ENCODE measurements at places on chromosomes 4 and X. TPM values are rescaled to one million over a fixed set of nuclear protein-coding genes. Genes with fewer than 3 reads are reported as not detected.

DNA sequence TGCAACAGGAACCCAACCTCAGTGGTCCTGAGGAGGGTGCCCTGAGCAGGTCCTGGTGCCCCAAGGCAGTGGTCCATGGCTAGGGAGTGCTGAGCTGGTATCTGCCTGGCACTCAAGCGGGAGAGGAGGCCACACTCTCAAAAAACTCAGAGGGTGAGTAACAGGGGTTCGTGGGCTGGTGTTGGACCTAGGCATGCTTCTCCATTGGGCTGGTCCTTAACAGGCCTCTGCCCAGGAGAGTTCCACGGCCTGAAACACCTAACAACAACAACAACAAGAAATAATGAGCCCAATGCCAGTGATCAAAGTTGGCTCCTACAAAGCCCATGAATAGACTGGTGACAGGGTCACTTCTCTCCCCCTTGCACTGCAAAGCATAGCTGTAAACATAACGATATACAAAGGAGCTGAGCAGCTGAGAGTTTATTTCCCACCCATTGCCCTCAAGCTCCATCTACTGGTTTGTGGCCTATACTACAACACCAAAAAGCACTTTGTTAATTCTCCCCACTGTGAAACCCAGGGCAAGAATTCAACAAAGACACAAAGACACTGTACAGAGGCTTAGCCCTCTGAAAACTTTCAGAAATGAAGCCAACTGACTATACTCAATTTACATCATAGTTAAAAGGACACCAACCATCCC lies 736.1 kb upstream of the ADGRL3 start:
- no peak for DNase-seq

REPS2 gene
- not detected for total RNA-seq

UGT2B11 gene
- total RNA-seq, result not detected

GAB3 gene
- total RNA-seq, result 4.5 TPM

GRCh38 chr4:7705593-7705992 lies 234.1 kb downstream of the AFAP1 start:
- DNase-seq, result no peak

DNA sequence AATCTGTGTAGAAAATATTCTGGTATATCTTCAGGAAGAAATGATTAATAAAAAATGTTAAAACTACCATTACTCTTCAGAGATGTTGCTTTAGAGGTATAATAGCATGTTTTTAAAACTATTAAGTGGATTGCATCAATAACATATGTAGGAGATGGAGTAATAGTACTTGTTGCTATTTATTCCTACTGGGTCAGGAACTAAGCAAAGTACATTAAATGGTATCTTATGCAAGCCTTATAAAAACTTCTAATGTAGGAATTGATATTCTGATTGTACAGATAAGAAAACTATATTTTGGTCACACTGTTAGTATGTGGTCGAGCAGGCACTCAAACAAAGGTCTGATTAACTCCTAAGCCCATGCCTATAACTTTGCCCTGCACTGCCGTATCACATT lies 31.4 kb upstream of the PDLIM5 start:
- DNase-seq, result no peak

DNA sequence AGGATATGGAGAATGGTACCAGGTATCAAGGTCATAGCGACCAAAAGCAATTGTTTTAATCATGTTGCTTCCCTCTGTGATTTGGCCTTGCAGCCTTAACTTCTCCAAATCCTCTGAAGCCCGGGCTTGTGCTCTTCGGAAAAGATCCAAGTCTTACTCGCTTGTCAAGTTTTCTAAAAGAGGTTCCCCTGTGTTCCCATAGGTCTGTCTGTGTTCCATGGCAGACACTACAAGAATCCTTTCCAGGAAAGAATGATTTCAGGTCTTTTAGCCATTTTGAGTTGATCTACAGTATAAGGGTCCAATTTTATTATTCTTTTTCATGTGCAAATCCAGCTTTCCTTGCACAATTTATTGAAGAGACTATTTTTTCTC lies 710.6 kb upstream of the DIAPH2 start:
- DNase-seq, result no peak

- no peak for DNase-seq
Measured at GRCh38 chrX:155169881-155170280, 46.4 kb upstream of the VBP1 start.

GAGE13 gene
- total RNA-seq, result not detected

GRCh38 chr4:169103966-169104412 lies 93.9 kb upstream of the CBR4 start:
- no peak for DNase-seq

DNA sequence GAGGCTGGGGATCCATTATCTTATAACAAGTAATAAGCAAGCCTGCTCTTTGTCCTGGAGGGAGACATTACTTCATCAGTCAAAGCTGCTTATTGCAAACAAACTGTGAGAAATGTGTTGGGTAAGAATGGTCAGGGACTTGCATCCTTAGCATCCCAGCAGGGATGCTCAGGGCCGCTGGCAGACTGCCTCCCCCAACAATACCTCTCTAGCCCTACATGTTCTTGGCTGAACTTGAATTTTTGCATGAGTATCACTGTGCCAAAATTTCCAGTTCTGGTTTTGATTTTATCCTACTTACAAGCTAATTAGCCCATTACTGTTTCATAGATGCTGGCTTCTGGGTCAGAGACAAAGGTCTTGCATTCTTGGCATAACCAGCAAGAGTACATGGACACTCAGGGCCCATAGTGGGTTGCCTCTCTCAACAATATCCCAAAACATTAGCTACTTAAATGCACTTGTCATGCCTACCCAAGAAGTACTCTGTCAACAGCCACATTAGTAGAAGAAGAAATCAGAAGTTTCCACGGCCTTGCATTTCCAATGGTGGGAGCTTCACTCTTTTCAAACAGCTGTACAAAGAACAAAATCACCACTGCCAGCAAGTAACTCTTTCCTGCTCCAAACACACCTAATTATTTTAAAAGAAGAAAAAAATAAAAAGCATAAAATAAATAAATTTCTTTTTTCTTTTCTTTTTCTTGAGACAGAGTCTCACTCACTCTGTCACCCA lies 41.9 kb upstream of the NEUROG2 start:
- DNase-seq, result no peak

- DNase-seq, result no peak
Measured at GRCh38 chr4:27407616-27408015, 547.0 kb downstream of the STIM2 start.

DNA sequence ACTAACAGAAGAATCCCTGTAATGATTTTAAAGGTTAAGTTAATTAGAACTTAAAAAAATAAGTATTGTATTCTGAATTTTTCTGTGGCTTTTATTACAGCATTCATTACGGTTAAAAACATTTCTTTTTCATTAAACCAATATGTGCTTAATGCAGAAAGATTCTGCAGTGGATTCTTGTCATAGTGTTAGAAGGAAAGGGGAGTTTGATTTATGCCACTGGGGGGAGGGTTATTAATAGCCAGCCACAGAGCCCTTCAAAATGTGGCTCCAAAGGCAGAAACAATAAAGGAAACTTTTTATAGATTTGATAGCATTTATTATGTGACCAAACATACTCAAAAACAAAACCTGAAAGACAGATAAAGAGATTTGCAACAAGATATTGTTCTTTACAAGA lies 9.1 kb downstream of the SMAD1 start:
- no peak for DNase-seq

DNA sequence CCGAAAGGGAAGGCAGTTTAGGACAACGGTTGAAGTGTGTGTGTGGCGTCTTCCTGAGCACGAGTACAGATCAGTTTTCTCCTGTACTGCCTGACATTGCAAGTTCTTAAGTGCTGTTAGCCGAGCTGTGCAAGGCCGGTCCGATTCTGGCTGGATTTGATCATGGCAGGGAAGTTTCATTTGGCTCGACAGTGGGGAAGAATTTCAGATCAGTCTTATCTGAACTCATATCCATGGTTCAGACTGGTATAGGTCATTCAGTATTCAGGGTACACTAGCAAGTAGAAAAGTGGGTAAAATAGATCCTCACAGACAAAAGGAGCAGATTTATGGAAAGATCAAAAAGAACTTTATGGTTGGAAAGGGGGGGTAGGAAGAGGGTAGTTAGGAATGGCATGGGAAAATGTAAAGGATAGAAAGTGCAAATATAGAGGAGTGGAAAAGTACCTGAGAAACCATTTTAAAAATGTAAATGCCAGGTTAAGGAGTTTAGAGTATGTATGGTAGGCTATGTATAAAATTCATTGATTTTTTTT lies 716 bp downstream of the THAP9 start:
- no peak for DNase-seq

DNA sequence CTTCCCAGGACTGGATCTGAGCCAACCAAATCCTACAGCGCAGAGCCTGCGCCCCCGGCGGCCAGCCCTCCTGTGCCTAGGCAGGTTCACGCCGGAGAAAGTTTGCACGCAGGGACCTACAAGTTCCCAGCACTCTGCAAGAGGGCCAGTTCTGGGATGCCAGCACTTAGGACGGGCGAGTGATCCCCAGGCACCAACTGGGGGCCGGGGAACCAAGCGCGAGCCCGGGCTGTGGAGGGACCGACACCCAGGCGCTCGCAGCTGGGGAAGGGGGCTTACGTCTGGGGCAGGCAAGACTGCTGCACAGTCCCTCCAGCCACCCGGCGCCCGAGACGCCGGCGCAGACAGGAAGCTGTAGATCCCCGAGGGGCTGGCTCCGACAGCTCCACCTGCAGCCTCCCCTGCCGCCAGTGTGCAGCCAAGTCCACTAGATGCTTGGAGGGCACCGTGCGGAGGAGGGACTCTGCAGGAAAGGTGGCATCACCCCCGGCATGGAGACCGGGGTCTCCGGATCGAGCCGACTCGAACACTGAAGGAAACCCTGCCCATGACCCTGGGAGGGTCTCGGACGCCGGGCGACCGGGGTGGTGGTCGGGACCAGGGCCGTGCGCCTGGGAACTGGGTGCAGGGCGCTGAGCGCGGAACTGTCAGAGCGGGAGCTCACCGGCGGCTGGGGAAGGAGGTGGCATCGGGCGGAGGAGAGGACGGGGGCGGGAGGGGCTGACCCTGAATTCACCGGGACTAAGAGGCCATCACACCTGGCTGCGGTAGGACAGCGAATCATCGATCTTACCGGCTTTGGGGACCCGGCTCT lies 566 bp downstream of the CORIN start:
- peak; percentile 43 for DNase-seq

SPARCL1 gene
- not detected for total RNA-seq

DNA sequence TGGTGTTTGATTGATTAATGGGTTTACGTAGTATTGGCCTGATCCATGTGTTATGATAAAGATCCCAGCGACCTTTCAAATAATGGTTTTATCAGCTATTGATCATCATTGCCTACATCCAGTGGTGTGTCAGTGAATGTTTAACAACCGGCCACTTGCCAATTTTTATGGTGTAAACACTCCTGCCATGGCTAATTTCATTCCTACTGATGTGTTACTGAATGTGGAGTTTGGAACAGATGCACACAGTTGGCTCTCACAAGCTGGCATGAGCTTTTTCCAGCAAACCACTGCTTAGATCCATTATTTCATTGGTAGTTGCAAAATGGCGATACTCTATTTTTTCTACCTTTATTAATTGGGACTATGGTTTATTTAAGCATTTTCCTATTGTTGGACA lies 139.9 kb downstream of the REPS2 start:
- DNase-seq, result no peak

DNA sequence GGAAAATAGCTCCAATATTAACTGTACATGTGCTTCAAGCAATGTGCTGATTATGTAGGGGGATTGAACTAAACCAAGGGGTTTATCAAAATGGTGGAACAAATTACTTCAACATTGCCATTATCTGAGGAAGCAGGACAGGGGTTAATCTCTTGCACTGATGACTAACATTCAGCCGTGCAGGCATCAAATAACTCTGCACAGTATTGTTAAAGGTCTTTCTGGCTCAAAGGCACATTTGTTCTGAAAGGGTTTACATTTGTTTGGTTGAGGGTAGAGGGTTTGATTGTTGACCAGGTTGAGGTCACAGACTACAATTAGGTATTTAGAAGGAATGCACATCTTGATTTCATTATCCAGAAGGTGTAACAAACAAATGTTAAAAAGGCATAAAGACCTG lies 32.2 kb upstream of the CCSER1 start:
- no peak for DNase-seq

DNA sequence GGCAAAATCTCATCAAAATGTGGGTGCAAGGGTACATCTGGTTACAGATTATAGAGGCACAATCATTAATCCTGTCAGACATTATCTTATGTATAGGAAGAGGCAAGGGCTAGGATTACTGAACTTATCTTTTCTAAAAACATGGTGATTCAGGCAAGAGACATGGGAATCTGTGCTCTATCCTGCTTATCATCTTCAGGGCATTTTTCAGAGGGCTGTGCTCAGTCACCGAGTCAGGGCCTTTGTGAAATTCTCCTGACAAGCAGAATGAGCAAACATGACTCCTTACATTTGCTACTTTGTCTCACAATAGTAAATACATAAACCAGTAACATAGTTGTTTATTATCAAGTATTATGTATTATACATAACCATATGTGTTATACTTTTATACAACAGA lies 84.2 kb upstream of the KCTD8 start:
- DNase-seq, result no peak

ARSJ gene
- total RNA-seq, result not detected

DNA sequence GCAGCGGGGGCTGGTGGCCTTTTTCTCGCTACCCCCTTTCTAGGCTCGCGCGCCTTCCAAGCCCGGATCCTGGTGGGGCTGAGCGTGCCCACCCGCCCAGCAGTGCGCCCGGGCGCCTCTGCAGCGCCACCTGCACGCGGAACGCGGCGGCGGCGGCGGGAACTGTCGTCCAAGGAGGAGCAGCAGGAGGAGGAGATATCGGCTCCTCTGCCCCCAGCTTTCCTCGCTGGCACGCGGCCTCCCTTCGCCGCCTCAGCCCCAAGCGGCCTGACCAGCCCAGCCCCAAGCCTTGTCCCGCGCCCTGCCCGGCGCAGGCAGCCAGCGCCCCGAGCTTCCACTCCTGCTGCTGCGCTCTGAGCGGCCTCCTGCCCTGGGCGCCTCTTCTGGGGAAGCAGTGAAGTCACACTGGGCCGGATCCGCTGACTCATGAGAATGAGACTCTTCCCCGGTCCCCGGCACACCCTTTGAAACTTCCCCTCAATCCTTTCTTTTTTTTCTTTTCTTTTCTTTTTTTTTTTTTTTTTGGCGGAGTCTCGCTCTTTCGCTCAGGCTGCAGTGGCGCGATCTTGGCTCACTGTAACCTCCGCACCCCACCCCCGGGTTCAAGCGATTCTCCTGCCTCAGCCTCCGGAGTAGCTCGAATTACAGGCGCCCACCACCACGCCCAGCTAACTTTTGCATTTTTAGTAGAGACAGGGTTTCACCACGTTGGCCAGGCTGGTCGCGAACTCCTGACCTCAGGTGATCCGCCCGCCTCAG lies 10.6 kb upstream of the ELF4 start:
- DNase-seq, result peak; percentile 62

All from activated CD4-positive, alpha-beta T cell treated with anti-CD3 and anti-CD28 coated beads, Interleukin-2, amount 10 ng/mL, durations not matched to agents 7 days and 5 days (primary cell).